ENCODE measurements at places on chromosomes 12 and 14. TPM values are rescaled to one million over a fixed set of nuclear protein-coding genes. Genes with fewer than 3 reads are reported as not detected.

Gene AQP5
- total RNA-seq, result not detected

Gene CYP46A1
- total RNA-seq, result not detected

Gene GDF3
- not detected for total RNA-seq

Gene ANO4
- total RNA-seq, result 0.37 TPM

Gene B4GALNT3
- total RNA-seq, result 63.2 TPM

Gene RNASE4
- total RNA-seq, result 124 TPM

Gene MANSC4
- not detected for total RNA-seq

Gene GPR135
- total RNA-seq, result 4.0 TPM

Gene RPL10L
- total RNA-seq, result not detected

Gene LRRK2
- total RNA-seq, result 26.3 TPM

Gene OR6C76
- total RNA-seq, result not detected

Gene TC2N
- total RNA-seq, result 106 TPM

Measured in stomach (tissue), 19 donors.